ENCODE measurements at places on chromosomes 3 and 15.

DNA sequence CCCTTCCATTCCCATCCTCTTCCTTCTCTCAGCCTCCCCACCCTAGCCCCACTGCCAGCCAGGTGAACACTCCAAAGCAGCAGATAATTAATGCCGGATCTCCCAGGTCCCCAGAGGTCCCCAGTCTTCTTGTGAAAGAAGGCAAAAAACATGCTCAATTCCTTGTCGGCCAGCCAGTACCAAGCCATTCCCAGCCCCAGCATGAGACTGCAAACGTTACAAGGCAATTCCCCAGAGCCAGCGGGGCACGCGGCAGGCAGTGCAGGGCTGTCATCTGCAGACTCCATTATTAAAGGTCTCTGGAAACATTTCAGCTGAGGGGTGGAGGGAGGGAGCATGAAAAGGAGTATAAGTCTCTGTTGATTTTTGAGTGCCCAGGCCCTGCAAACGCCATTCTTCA, 117.8 kb downstream of the XXYLT1 start:
- peak; percentile 49 for DNase-seq

DNA sequence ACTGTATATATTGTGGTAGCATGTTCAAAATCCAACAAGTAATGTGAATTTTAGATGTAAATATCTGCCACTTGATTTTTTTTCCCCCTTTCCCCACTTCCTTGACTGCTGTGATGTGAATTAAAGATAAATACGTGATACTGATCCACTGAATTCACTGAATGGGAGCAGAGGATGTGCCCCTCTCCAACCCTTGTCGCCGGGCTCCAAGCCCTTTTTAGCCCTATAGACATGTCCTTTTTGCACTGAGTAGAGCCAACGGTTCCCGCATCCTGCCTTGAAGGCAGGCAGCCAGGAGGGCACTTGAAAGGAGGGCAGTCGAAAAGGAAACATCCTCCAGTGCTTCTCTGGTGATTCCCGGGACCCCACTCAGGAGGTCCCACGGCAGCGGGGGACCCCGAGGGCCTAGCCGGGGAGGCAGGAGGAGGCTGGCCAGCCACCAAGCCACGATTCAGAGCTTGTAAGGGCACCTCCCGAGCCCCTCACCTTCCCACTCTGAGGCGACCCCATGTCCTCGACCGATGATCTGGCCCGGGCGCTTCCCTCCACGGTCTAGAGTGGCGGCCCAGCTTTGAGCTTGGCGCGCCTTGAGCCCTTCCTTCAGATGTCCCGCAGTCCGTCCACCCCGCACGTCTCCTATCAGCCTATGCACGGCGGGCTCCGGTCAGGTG, 901 bp upstream of the MANF start:
- DNase-seq, result no peak

DNA sequence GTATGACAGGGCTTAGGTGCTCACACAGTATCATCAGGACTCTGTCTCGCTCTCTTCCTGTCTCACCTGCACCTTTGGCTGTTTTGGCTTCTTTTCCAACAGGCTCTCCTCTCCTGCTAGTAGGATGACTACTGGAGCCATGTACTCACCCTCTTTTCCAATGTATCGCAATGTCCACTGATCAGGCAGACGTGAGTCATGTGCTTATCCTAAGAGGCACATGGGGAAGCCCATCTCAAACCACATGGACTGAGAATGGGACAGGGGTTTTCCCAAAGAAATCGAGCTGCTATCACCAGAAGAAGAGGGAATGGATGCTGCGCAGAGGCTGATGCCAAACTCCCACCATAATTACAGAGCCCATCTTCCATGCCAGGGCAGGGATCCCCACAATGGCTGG, 180.6 kb downstream of the IL5RA start:
- no peak for DNase-seq

GRCh38 chr3:64267721-64268604, 42.7 kb upstream of the PRICKLE2 start:
- peak; percentile 65 for DNase-seq

GRCh38 chr3:184283681-184284080, 7.9 kb downstream of the ECE2 start:
- DNase-seq, result no peak

DNA sequence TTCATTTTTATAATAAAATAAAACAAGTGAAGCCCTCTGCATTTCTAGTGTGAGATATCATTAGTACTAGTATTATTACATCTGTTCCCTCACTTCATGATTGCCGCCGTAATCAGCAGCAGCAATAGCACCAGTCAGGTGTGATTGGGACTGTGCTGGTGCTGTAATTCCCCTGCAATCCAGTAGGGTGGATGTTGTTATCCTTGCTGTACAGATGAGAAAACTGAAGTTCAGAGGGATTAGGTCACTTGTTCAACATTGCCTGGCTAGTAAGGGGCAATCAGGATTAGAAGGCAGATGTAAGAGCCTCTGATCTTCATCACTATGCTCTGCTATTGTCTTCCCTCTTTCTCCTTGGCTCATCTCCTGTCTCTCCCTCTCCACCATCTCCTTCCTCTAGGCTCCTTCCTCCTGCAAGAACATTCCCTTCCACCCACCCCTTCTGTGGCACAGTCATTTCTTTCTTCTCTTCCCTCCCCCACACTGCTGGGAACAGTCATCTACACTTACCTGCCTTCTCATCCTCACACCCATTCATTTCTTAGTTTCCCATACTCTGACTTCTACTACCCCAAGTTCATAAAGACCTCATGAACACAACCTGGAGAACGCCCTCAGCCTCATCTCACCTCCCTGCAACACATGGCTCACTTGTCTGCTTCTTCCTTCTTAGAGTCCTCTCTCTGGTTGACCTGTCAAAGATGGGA, 29.7 kb downstream of the CRYGS start:
- DNase-seq, result no peak

DNA sequence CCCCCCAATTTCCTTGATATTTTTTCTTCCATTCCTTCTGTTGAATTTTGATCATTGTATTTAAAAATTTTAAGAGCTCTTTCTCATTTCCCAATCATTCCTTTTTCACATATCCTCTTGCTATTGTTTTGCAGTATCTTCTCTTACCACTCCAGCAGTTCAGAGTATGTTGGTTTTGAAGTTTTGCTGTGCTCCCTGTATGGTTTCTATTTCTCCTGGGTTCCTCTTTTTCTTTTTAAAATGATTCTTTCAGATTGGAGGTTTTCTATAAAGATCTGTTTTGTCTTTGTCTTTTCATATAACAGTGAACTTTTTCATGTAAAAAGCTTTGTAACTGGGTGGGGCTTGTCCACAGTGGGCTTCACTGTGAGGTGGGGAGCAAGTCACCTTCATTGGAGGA, 12.8 kb downstream of the USP3 start:
- no peak for DNase-seq
